RPMI7951 (cell line): ENCODE measurements at places on chromosomes 1 and 21.

DNA sequence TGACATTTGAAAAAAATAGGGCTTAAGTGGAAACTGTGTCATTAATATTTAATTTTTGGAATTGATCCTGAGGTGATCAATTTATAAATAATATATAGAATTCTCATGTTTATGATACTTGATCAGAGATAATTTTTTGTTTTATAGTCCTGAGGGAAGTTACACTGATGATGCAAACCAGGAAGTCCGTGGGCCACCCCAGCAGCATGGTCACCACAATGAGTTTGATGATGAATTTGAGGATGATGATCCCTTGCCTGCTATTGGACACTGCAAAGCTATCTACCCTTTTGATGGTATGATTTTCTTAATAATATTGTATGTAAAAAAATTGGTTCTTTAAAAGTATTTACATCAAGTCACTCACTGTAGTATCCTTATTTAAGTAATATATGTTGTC is 101.2 kb downstream of the FNBP1L start:
- no peak for DNase-seq

DNA sequence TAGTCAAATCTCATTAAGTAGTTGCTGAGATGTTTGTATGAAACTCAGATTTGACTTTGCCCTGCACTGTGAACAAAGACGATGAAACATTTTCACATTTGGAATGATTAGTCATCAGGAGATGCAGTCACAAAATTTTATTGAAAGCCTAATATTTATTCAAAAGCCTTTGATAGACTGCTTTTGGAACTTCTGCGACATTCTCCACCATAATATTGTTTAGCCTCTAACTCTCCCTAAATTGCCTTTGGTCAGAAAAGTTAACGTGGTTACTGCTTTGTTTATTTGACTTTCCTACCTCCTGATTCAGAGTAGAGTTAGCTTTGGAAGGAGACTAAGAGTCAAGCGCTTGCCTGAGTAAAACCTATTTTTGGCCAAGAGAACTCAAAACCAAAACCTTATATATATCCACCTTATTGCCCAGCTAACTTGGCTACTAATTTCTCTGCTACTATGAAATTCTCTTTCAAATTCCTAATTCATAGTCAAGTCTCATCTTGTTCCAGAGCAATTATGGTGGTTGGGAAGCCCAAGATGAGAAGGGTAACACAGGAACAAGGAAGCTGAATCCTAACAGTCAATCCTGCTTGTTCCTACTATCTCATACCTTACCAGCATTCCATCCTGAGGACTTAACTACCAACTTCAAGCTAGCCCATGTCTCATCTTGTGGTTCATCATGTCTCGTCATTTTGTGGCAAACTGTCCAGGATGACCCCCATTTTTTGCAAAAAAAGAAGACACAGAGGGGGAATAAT is 429.6 kb downstream of the USP25 start:
- no peak for DNase-seq

- DNase-seq, result no peak
Observed at GRCh38 chr1:52769346-52770033, 43.2 kb downstream of the ZYG11B start.

DNA sequence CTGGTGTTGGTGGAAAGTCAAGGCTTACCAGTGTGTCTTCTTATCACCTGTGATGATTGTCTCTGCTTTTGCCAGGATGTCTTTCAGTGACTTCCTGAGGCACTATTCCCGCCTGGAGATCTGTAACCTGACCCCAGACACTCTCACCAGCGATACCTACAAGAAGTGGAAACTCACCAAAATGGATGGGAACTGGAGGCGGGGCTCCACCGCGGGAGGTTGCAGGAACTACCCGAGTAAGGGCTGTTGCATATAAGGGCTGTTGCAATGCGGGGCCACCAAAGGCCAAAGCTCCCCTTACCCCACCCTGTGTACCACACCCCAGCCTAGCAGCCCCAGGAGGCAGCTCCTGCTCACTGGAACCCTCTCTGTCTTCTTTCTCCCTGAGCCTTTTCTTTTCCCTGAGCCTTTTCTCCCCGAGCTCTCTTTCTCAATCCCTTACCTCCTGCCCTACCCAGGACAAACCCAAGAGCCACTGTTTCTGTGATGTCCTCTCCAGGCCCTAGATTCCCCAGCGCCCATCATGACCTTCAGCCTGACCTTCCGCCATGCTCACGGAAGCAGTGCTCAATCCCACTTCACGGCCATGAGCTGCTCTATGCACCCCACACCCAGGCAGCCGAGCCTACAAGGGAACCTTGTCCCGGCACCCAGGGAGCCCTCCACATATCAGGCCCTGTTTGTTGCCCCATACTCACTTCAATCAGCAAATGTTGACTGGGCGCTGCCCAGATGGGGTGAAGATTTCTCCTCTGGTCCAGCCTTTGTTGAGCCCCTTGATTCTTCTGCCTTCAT is 40.6 kb downstream of the CAPN2 start:
- no peak for DNase-seq

- no peak for DNase-seq
Observed at GRCh38 chr21:45494851-45495680, 47.2 kb downstream of the SLC19A1 start.

GRCh38 chr1:115547696-115548095 is 94.1 kb upstream of the VANGL1 start:
- no peak for DNase-seq

- no peak for DNase-seq
Observed at GRCh38 chr21:15752763-15753407, 23.1 kb downstream of the USP25 start.

DNA sequence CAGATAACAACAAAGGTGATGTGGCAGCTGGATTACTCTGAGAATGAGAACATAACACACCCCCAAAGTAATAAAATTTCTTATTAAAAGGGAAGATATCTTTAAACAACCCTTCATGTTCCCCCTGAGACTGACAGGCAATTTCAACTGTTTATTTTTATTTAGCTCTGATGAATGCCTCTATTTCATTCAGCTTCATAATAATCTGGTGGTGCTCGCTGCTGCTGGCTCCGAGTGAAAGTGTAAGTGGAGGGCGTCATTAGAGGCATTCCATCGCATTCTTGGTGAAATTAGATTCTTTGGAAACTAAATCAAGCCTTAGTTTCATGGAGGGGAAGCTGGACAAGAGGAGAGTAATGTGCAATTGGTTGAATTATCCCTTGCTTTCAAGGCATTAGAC is 128.9 kb downstream of the GRIK1 start:
- no peak for DNase-seq

DNA sequence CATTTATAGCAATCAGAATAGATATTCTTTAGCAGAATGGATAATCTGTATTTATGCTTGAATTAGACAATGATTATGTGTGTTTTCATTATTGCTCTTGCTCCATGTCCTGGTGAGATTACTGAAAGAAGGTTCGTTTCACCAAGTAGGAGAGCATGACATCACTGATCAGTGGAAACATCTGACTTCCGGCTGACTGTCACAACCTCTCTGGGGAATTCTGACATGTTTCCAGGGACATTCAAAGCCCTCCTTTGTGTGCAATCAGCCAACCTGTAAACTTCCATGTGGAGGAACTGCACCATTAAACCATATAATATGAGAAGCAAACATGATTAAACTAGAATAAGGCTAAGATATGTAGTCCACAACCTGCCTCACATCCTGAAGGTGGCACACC is 424.8 kb upstream of the ADGRL4 start:
- DNase-seq, result no peak

GRCh38 chr1:238778113-238778512 is 608.3 kb upstream of the CHRM3 start:
- DNase-seq, result peak; percentile 26

DNA sequence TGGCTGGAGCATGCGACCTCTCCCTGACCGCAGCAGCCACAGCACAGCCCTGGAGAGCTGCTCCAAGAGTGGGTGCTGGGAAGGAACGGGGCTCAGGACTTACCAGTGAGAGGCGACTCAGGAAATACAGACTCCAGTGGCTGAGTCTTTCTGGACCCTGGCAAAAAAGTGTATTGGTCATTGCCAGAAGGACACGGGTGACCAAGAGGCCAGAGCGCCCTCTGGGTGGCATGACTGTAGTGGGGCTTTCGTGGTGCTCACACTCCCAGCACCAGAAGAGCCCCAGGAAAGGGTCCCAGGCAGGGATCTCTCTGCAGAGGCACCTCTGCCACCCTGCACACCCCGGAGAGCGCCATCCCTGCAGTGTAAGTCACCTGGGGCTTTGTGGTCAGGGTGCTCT is 8.9 kb upstream of the PRDM16 start:
- DNase-seq, result no peak

GRCh38 chr1:158457246-158457645 is 4.4 kb upstream of the OR10K1 start:
- no peak for DNase-seq

DNA sequence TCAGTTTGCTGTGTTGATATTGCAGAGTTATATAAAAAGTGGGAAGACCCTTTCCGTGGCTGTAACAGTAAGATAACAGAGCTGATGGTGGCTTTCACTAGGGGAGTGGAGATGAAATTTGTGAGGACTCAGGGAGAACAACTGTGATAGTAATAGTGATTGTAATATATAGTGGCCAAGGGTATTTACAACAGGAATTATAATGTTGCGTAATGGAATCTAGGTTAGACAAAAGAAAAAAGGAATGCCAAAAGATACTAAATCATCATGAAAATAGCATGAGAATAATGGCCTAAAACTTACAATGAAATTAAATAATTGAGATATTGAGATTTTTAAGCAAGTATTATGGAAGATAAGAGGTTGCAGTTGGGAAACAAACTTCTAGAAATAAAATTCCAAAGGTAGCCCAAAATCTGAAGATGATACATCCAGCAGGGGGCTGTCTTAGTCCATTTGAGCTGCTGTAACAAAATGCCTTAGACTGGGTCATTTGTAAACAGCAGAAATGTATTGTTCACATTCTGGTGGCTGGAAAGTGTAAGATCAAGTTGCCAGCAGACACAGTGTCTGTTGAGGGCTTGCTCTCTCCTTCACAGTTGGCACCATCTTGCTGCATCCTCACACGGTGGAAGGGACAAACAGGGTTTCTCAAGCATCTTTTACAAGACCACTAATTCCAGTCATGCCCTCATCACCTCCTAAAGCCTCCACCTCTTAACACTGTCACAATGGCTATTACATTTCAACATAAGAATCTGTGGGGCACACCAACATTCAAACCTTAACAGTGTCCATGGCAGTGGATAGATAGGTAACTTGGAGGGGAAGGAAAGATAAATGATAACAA is 711.2 kb downstream of the MRPL39 start:
- peak; percentile 18 for DNase-seq

DNA sequence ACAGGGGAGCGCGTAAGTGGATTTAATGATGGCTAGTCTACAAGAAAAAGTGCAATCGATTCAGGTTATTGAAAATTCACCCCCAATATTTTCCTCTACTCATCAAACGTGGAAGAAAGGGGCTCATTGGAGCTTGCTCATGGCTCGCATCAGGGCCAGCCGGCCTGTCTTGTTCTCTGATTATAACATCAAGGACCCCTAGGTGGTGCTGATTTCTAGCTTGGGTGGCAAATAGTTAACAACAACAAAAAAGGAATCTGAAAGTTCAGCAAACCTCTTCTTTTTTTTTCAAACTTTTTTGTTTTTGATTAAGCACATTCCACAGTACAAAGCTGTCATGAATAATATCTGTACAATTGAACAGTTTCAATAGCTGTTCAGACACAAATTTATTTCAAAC is 35.8 kb upstream of the SOD1 start:
- DNase-seq, result peak; percentile 5

GRCh38 chr1:54405898-54406293 is 298 bp downstream of the SSBP3 start:
- DNase-seq, result no peak

DNA sequence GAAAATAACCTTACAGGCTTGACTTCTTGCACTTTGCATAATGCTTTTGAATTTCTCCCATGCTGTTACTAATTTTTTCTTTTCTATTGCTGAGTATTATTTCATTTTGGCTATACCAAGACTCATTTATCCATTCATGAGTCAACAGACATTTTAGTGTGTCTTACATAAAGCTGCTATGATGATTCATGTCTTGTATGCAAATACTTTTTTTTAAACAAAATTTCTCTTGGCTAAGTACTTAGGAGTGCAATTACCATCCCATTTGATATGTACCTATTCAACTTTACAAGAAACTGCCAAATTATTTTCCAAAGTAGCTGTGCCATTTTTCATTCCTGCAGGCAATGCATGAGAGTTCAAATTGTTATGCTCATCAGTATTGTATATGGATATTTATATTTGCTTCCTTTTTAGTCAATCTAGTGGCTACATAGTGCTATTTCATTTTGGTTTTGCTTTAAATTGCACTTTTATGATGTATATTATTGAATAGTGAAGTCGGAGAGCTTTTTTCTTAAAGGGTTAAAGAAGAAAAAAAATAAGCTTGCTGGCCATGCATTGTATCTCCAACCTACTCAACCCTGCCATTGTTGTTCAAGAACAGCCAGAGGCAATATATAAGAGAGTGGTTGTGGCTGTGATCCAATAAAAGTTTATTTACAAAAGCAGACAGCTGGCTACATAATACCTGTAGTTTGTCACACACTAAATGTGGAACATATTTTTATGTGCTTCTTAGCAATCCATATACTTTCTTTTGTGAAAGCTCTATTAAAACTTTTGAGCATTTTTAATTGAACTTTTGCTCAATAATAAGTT is 862.8 kb downstream of the KCNT2 start:
- DNase-seq, result no peak

GRCh38 chr1:31627930-31628559 is 10.6 kb downstream of the HCRTR1 start:
- DNase-seq, result no peak

- DNase-seq, result peak; percentile 72
Observed at GRCh38 chr1:31036749-31037500, 28.6 kb downstream of the PUM1 start.

GRCh38 chr1:82762829-82763532 is 962.2 kb downstream of the ADGRL2 start:
- no peak for DNase-seq

GRCh38 chr1:116262207-116262994 is 110.6 kb upstream of the ATP1A1 start:
- no peak for DNase-seq

DNA sequence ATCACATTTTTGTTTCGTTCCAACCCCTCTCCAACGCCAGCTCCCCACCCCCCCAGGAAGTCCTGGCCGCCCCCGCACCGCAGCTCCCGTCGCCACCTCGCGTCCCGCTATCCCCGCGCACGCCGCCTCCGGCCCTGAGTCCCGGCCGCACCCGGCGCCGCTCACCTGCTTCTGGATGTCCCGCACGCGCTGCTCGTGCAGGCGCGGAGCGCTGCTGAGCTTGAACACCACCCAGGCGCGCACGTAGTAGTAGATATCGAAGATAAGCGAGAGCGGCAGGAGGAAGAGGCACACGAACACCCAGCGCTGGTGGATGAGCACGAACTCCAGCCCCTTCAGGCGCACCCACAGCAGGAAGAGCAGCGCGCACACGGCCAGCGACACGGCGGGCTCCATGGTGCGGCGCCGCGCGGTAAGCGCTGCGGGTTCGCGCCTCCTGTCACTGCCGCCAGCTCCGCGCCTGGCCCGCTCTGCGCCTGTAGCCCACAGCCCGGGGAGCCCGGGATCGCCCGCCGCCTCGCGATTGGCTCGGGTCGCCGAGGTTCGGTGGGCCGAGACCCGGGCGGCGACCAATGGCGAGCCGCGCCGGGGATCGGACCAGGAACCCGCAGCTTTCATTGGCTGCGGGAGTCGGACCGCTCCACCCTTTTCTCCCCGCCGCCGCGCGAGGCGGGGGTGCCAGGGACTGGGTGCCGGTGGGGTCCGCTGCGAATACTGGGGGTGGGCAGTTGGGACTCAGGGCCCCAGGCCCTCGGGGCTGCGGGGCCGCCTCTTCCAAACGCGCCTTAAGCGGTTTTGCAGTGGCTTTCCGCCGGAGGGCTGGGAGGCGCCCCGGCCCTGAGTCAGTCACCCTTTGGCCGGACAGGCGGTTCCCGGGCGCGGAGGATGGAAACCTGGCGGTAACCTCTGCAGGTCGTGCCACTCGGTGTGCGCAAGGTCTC is at the start of gene DHCR24:
Gene DHCR24, minus strand, starts transcription at position 472 of the 941 bp plus-strand sequence. Its CDS starts 76 bp downstream, at position 396.
- DNase-seq, result peak; percentile 85

- DNase-seq, result no peak
Observed at GRCh38 chr1:43214501-43215444, 42.6 kb downstream of the CFAP57 start.
